ENCODE measurements at places on chromosomes 11 and 22.

- DNase-seq = no peak
Measured at GRCh38 chr11:118672846-118673245, 6.6 kb downstream of the TREH start.

DNA sequence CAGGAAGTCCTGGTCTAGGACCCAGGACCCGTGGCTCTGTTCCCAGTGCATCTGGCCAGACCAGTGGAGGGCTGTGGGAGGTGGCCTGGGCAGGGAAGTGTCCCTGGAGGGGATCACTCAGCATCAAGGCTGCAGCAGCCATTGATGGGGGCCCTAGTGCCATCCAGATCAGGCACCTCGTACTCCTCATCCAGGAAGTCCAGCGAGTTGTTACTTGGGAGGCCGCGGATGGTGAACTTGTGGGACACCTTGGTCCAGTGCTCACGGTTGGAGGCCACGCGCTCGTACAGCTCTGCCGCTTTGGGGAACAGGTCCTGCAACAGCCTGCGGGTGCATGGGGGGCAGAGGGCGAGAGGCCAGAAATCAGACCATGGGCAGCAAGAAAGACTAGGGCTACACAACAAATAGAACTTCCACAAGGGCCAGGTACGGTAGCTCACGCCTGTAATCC, 96.9 kb downstream of the PDE2A start:
- DNase-seq = no peak

DNA sequence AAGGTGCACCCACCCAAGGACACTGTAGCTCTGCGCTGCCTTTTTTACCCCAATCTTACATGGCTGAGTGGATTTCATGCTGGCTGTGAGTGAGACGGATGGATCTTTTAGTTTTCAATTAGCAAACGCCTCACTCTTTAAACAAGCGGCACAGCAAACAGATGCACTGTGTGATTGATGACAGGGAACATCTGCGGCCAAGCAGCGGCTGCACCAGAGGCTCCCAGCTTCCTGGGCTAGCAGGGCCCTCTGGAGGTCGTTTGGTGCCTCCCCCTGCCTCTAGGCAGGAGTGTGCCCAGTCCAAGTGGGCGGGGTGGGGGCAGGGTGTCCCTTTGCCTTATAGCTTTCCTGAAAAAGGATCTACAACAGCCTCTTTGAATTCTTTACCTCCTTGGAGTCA, 2.1 kb upstream of the DRD2 start:
- no peak for DNase-seq

DNA sequence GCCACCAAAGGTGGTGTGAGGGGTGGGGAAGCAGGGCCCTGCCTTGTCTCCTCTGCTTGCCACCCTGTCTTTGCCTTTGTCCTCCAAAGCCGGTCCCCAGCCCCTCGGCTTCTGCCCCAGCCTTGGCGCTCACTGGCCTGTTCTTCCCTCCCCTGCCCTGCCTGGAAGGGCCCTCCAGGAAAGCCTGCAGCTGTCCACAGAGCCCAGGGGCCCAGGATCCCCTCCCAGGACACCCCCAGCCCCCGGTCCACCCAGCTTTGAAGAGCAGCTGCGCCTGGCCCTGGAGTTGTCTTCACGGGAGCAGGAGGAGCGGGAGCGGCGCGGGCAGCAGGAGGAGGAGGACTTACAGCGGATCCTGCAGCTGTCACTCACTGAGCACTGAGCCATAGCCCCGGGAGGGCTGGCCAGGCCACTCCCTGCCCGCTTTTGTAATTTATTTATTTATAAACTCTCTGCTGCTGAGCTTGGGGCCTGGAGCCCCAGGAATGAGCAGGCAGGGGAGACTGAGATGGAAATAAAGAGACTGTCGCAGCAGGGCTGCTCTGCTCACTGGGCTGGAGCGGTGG, 1.3 kb upstream of the SSH3 start:
- no peak for DNase-seq

DNA sequence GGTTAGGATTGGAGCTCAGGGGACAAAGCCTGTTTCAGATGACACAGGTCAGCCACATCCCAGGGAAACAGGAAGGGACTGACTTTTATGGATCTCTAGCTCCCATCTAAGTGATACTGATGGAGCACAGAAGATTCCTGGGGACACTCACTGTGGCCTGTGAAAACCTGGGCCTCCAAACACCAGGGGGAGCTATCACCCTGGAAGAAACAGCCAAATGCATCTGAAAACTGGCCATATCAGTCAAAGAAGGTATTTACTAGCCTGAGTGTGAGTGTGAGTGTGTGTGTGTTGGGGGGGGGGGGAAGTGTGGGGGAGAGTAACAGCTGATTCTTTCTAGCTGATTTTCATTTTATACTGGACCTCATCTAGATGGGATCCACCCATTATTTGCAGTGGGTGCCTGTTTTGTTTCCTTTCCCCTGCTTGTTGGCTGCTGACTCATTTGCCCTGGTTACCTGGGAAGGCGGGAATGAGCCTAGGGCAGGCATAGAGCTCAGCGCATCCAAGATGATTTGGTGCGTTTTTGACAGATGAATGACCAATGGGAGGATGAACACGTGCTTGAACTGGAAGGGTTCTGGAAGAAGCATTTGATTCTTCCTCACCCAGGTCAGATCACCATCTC, 284.0 kb downstream of the KIRREL3 start:
- peak; percentile 19 for DNase-seq

GRCh38 chr11:101034076-101034475, 95.5 kb downstream of the PGR start:
- no peak for DNase-seq

- no peak for DNase-seq
Measured at GRCh38 chr11:116601814-116602636, 170.8 kb downstream of the BUD13 start.

- DNase-seq = no peak
Measured at GRCh38 chr11:14270690-14271542, 88.1 kb downstream of the RRAS2 start.

DNA sequence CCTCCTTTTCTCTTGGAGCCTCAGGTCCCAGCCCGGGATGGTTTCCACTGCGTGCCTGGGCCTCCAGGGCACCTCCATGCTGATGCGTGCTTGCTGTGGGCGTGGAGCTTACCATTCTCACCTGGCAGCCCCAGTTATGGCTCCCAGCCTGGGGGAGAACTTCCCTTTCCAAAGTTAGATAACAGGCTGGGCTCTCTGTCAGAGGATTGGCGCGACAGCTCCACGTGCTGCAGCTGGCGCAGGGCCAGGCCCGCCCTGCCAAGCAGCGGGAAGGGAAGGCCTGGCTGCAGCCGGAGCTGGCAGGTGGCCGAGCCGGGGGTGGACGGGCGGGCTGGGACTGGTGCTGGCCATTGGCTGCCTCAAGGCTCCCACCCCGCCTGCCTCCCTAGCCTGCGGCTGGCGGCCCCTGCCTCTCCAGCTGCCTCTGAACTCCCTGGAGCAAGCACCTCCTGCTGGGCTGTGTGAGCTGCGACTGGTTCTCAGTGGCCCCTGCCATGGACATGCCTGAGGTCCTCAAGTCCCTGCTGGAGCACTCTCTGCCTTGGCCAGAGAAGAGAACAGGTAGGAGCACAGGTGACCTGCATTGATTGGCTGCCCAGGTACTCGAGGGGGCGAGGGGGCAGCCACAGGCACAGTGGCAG, 14.6 kb upstream of the TEF start:
- peak; percentile 10 for DNase-seq

GRCh38 chr11:58577555-58578135, 1.2 kb upstream of the ZFP91 start:
- peak; percentile 74 for DNase-seq

DNA sequence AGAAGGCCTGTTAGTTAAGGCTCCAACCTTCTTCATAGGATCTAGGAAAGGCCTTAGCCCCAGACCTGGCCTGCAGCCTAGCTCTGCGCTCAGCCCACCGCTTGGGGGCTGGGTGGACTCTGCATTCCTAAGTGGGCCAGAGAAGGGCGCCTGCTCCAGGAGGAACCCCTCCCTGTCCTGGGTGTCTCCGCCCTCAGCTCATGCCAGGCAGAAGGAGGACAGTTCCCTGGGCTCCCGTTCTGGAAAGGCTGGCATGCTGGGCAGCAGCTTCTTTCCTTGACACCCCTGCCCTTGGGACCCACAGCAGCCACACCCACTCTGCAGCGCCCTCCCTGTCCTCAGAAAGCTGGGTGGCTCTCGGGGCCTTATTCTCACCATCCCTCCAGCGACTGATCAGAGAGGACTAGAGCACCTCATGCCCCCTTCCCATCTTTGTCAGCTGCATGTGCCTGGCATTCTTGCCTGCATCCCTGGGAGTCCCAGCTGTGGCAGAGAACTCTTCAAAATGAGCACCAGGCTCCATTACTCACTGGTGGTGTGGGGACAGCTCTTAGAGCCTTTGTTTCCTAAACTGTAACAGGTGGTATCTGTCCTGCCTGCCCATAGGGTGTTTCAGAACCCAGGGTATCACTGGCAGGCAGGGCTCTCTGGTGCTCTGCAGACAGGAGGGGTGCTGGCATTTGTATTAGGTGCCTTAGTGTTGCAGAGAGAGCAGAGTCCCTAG, 20.3 kb upstream of the MYRF start:
- no peak for DNase-seq

DNA sequence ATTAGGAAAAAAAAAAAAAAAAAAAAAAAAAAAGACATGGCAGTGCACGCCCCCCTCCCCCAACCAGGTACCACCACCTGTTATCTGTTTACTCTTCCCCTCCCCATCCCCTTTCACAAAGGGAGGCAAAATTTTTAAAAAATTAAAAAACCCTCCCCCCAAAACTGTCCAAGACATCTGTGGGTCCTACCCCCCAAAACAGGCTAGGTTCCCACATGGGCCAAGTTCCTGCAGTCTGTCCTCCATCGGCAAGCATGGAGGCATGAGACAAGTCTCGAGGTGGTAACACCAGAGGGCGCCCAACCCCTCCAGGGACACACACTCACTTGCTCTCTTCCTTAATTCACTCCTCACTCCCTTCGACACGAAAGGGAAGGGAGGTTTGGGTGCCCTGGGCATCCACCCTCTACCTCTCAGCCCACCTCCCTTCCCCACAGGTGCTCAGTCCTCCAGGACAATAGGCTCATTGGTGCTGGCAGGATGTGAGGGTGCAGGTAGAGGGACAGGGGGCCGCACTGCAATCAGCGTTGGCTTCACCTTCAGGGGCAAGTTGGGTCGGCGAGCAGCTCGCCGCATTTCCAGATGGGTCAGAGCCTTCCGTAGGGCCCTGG, 2.2 kb upstream of the TUT1 start:
- peak; percentile 80 for DNase-seq

DNA sequence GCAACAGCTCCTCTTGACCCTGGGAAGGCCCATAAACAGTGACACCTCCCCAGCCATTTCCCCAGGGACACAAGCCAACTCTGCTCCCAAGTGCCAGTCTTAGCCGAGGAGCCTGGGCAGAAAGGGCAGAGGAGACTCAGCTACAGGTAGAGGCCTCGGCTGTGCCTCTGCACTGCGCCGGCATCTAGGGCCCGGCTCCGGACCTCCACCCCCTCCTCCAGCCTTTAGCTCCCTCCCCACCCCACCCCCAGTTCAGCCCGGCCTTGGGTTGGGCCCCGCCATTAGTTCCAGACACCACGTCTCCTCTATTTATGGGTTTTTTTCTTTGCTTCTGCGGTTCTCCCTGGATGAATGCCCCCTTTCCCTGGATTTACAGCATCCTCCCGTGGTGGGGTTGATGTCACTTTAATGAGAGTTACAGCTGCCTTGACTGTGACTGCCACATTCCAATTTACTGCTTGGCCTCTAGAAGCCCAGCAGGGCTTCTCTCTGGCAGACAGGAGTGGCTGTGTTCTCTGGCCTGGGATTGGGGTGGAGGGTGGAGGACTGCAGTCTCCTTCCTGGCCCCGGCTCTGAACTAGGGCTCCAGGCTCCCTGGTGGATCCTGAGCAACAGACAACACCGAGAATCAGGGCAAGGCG, 13.5 kb upstream of the OAF start:
- no peak for DNase-seq

DNA sequence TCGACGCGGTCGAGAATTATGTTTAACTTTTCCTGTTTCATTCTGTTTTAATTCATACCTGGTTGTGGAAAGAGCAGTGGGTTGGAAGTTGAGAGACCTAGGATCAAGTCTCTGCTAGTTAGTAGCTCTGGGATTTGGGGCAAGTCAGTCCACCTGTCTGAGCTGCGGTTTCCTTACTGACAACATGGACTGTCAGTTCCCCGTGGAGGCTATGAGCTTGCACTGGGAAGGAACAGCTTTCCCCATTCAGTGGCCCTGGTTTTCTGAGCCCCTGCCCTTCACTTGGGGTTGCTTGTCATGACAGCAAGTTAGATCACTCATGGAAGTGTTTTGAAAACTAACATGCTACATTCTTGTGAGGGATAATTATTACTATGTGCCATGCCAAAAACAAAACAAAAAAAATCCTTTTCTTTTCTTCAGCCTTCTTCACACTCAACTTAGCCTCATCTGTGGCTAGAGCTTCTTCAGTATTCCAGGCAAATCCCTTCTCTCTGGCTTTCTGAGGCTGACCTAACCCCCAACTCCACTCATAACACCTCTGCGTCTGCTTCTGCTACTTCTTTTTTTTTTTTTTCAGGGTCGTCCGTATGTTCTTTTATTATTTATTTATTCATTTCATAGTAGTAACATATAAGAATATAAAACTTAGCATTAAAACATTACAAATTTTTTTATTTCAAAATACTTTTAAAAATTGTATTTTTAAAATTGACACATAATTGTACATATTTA, 43.0 kb upstream of the ZBED5 start:
- no peak for DNase-seq

DNA sequence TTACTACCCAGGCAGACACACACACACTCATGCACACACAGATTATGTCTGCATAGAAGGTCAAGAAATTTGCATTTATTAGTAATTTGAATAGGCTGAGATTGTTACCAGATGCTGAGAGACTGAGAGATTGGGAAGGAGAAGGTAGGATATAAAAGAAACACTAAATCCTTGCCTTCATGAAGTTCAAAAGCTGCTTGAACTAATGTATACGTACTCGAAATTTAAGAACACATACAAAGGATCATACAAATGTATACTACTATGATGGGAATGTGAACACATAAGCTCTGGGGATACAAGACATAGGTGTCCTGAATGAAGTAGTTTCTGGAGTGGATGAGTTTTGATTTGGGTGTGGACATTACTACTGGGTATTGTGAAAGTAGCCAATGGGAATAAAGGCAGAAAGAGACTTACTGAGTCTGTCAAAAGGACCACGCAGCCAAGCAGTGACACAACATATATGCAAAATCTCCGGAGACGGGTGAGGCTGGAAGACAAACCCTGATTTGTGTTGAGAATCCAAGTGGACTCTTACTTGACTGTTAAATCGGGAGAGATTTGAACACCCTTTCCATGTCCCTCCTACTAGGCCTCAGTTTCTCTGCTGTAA, 7.3 kb upstream of the PKNOX2 start:
- DNase-seq = no peak

DNA sequence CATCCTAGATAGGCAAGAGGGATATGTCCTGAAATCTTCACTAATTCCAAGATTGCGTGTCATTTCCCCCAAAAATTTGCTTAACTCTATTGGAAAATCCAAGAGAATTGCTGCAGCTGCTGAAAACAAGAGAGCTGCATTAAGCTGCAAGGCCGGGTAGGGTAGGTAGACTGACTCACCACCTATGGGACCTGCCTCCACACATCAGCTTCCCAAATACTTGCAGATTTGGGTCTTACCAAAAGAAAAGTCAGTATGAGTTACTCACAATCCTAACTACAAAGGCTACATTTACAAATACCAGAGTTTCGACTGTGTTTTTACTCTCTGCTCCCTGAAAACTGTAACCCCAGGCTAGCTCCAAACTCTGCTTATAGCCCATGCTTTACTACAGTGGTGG, 142.5 kb upstream of the TEAD1 start:
- no peak for DNase-seq

- no peak for DNase-seq
Measured at GRCh38 chr11:69667619-69668604, 7.2 kb downstream of the LTO1 start.

All from activated CD4-positive, alpha-beta T cell treated with anti-CD3 and anti-CD28 coated beads, Interleukin-2, amount 50 U/mL, for 1 hour (primary cell).